Sigmoid colon (tissue), 7 donors: ENCODE measurements at places on chromosomes 1 and 21. TPM values are rescaled to one million over a fixed set of nuclear protein-coding genes. Genes with fewer than 3 reads are reported as not detected.

The INAVA gene
- total RNA-seq, result 1.4 TPM

The C1orf105 gene
- total RNA-seq, result not detected

The CD1C gene
- not detected for total RNA-seq

The GJB3 gene
- total RNA-seq, result not detected

The PCBP3 gene
- 5.5 TPM for total RNA-seq

The SPRR4 gene
- not detected for total RNA-seq

The LCE1E gene
- total RNA-seq, result not detected

The OR2L13 gene
- not detected for total RNA-seq

The KCNJ9 gene
- 0.28 TPM for total RNA-seq

The PDE4B gene
- 11.8 TPM for total RNA-seq

The PRAMEF9 gene
- total RNA-seq, result not detected

The PPIAL4G gene
- total RNA-seq, result not detected

The NEK2 gene
- total RNA-seq, result 1.9 TPM

The PDC gene
- total RNA-seq, result not detected

The C1QC gene
- total RNA-seq, result 289 TPM

The NEGR1 gene
- total RNA-seq, result 58.9 TPM

The TMEM240 gene
- total RNA-seq, result 15.3 TPM

The PPFIA4 gene
- total RNA-seq, result 1.1 TPM
